ENCODE measurements at places on chromosomes 6 and 20.
A peak's percentile ranks its signal among the peaks of the same experiment; 100 is the strongest.

DNA sequence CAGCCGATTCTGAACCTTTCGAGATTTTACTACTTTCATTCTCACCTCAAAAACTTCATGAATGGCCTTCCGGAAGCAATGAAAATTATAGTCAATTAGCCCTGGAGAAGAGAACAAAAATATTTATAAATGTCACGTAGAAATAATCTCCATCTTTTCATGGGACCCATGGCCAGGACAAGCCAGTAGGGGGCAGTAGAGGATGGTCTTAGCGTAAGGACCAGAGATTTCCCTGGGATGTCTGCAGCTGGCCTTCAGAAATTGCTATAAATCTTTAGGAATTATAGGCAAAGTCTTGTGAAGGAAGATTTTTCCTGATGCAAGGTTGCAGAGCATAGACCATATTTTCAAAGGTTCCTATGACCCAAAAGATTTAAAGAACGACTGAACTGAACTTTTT is 15.6 kb upstream of the UBE2J1 start:
- DNase-seq = peak; percentile 21

DNA sequence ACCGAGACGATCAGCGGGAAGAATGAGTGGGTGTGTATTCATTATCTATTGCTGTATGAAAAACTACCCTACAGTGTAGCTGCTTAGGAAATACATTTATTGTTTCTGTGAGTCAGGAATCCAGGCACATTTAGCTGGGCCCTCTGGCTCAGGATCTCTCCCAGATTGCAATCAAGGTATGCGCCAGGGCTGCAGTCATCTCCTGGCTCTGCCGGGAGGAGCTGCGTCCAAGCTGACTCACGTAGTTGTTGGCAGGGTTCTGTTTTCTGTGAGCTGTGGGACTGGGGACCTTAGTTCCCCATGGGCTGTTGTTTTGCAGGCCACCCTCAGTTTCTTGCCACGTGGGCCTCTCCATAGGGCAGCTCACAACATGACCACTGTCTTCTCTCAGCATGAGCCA is 68.2 kb upstream of the FUCA2 start:
- no peak for DNase-seq

DNA sequence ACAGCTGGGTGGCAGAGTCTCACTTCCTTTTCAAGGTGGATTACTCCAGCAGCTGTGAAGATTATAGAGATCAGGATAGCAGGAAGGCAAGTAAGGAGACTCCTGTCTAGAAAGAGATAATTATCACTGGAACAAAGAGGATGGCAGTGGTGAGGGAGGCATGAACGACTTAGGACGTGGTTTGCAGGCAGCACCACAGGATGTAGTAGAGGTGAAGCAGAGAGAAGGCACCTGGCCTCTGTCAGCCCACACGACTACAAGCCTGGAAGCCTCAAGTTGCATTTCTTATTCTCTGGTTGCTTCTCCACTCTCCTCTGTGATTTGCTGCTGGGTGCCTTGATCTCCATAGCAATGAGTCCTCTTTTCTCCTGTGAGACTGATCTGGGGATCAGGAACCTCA is 62.7 kb downstream of the TSHZ2 start:
- no peak for DNase-seq

DNA sequence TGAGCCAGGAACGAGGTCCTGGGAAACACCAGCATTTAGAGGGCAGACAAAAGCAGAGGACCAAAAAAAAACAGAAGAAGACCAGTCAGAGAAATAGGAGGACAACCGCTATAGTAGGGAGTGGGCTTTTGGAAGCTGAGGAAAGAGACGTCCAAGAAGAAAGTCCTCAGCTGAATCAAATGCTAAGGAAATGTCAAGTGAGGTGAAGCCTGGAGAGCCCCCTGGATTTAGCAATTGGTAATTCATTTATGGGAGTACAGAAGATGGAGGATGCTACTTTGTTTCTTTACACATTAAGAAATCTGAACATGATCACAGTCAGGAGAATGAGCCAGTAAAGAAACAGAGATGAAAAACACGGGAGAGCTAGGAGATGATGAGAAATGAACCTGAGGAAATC is 41.1 kb downstream of the LRP11 start:
- DNase-seq = no peak

- DNase-seq = no peak
These were observed 181.3 kb downstream of the IBTK start for GRCh38 chr6:82066196-82066595.

DNA sequence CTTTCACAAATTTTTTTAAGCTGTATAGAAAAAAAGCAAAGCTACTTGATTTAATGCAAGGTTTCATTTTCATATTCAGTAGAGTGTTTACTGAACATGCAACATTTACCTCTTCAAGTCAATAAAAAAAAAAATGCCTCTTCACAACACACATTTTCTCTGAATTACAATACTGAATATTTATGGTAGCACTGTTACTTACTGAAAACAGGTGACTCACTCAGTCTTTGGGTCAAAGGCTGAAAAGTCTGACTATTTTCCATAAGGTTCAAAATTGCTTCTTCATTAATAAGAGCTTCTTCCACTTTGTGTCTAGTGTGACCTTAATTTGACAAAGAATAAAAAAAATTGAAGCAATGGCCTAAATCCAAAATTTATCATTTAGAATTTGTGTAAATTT is 101.9 kb downstream of the REV3L start:
- peak; percentile 26 for DNase-seq

DNA sequence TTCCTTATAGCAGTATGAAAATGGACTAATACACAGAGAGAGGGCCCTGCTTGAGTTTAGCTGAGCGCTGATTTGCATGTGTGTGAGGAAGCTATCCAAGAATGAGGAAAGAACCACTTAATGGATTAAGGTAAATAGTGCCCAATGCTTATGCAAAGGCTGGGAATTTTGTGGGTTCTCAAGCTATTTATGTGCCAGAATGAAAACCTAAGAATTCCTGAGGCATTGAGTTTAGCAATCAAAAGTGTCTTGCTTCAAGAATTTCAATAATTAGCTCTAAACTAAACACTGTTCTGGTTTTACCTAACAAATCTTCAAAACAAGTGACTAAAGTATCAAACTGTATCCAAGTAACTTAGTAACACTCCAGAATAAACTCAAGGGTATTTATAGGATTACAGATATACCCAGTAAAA is 7.0 kb upstream of the OR14J1 start:
- DNase-seq = no peak

DNA sequence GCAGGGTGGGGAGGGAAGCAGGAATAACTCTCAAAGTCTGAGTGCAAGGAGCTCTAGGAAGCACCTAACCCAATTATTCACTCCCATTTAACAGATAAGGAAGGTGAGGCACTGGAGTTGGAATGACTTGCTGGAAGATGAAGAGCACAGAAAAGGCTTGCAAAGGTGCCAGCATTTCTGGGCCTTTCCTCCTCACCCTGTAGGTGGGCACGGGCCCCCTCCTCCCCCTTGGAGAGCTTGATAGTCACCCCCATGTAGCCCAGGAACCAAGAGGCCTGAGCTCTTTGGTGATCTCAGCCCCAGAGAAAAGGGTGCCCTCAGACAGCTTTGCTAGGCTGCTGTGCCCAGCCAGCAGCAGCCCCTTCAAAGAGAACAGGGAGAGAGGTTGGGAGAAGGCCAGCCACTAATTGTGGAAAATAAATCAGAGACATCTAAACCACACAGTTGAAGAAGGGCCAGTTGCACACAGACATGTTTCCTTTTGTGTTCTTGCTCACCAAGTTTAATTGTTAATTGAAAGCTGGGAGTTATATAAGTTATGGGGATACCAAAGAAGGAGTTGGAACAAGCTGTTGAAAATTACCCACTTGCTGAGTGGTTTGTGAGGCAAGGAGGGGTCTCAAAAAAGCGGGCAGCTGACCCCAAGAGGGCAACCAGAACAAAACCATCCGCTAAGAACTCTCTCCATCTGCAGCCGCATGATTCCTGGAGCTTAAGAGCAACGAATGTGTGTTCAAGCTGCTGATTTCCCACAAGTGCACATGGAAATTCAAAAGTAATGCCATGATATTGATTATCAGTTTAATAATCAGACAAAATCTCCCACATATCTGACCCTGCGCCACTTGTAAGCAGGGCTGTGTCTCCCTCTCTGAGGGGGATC is 77.0 kb downstream of the MRPL14 start:
- no peak for DNase-seq

DNA sequence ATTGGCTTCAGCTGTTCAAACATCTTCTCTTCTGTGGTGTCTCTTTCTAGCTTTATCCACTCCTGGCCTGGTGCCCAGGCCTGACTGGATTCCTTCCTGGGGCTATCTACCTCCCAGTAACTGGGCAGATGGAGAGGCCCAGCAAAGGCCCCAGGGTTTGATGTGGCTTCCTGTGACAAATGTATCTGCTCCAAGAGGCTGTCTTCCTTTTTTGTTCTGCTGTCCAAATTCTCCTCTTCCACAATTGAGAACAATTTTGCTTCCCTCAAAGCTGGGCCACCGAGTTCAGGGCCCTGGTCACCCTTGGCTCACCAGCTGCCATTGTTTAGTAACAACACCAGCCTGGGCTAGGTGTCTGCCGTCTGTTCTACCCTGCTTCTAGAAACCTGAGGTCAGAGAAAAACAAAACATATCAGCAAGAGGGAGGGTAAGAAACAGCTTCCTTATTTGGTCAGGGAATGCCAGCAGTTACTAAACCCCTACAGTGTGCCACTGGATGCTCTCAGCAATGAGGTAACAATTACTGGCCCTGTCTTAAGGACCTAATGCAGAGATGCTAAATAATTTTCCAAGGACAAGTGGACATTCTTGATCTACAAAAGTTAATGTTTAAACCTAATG is 3.9 kb downstream of the ZFP57 start:
- DNase-seq = no peak

DNA sequence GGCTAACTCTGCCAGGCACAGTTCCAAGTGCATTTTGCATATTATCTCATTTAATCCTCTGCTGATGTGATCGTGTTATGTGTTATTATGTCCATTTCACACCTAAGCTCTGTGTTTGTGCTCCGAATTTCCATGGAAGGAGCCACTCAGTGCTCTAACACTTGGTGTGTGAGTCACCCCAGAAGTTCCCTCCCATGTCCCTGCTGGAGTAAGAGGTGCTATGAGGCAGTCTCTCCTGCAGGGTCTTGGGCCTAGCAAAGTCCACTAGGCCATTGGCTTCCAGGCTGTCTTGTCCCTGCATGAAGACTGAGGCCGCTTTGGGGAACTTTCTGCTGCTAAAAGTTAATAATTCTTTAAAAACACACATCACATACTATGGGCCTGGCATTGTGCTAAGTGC is 405.9 kb upstream of the SULF2 start:
- no peak for DNase-seq

DNA sequence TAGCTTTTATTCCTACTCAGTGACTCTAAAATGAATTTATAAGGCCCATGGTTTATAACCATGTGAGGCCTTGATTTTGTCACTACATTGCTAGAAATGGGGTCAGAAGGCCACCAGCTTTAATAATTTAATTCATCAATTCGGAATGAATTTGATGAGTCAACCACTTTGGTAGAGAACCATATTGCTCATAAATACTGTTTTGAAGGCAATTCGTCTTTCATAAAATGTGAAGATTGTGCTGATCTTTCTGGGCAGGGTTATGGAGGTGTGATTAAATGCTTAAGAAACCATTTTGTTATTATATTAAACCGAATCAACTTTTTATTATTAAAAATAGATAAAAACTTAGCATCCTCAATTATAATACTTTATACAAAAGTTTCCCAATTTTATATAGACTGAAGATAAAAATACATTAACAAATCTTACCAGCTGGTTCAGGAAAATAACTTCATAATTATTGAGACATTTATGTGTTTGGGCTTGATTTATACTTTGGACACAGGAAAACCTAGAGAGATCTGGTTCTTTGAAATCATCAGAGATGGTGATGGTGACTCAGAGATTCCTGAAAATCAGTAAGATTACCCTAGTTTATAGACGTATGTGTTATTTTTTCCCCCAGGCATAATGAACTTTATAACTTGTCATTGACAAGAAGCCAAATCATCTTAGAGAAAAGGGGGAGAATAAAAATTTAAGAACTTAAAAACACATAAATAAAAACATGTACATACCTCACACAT is 10.6 kb downstream of the HCRTR2 start:
- no peak for DNase-seq

DNA sequence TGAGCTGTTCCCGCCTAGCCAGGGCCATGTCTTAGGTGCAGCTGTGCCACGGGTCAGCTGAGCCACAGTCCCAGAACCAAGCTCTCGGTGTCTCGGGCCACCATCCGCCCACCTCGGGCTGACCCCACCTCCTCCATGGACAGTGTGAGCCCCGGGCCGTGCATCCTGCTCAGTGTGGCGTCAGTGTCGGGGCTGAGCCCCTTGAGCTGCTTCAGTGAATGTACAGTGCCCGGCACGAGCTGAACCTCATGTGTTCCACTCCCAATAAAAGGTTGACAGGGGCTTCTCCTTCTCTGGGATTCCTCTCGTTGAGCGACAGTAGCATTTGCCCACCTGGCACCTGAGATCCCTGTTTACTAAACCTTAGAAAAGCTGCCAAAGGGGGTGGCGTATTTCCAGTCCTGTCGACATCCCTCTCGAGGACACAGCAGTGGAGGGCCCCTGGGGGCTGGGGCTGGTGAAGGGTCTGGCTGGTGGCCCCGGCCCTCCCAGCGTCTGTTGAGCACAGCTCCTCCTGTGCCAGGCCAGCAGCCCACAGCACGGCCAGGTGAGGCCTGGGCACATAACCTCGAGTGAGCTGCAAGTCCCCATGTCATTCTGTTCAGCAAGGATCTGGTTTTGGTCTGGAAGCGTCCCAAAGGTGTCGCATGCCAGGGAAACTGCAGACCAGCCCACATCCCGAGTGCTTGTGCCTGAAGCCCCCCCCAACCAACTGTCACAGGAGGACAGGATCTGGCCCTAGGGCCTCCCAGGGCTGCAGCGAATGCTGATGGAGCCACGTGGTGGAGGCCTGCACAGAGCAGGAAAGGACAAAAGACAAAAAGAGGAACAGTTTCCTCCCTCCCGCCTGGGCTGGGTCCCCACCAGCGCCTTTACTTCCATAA is 21.2 kb upstream of the PYGB start:
- peak; percentile 19 for DNase-seq

DNA sequence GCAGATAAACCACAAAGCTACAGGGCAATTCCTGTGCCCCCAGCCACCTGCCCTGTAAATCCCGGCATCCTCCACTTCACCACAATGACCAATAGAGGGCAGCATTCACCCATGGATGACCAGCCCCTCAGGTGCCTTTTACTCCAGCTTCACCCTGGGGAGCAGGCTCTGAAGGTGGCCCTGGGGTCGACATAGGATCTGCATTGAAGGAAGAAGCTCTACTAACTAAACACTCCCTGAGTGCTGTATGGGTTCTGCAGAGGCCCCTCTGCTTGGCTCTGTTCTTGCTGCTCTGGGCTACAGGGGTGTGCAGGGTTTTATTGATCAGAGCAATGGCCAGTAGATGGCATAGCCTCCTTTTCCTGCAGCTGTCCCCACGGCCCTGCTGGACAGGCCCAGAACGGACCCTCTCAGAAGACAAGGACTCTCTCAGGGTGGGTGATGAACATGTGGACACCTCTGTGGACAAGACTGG is 20.3 kb downstream of the CST4 start:
- peak; percentile 7 for DNase-seq
